GM06990 (cell line): ENCODE measurements at places on chromosomes 2 and 18.

- no peak for DNase-seq
Observed at GRCh38 chr2:241177526-241178334, 10.7 kb upstream of the ANO7 start.

GRCh38 chr2:232776435-232776834, at the start of gene KCNJ13:
Gene KCNJ13 (minus strand): TSS chr2:232776565. CDS start chr2:232771362, 5,203 bp downstream.
- DNase-seq: no peak

DNA sequence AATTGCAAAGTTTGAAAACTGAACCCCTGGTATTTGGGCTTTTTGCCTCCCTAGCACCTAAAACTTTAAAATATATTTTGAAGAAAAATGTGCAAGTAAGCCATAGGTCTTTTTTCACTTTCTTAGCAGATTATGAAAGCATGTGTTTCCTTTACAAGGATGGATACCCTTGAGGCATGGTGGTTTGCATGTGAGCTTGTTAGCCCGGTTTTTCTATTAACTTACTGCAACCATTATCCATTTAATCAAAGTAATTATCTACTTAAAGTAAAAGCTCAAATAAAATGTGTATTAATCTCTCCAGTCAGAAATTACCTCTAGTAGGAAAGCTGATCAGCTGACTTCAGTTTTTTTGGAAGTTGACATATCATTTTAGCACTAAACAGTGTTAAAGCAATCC, 140.6 kb downstream of the EML6 start:
- DNase-seq: no peak

DNA sequence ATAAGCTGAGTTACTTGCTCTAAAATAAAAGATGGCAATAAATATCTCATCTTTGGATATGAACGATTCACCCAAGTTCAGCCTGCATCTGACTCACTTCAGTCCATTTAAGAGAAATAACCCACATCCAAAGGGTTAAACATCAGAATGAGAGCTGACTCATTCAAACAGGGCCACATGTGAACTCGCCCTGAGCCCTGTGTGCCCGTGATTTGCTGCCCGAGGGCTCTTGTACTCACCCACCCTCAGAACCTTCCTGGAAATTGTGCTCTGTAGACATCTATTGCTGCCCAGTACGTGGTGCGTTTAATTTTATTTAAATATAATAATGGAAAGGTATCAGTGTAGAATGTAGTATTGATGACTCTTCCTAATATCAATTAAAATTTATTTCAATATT, 66.9 kb upstream of the RBM44 start:
- no peak for DNase-seq

GRCh38 chr2:239354132-239354790, 46.6 kb downstream of the HDAC4 start:
- no peak for DNase-seq

DNA sequence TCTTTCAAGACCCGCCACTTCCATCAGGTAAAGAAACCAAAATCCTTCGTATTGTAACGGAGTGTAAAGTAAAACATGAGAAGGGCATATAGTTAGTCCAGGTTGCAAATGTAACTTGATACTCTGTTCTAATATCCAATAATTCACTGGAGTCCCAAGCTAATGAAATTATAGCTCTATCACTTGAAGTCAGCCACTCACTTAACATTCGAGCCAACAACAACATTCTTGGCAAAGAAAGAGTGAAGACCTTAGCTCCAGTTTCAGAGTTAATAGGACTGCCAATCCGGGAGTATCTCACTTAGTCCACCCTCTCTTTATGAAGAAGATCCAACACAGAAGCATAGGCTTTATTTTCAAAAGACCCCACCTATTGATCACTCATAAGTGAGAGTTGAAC, 298.0 kb upstream of the SOX11 start:
- DNase-seq: no peak

GRCh38 chr2:98378901-98379300, 32.6 kb downstream of the CNGA3 start:
- DNase-seq: no peak

- no peak for DNase-seq
Observed at GRCh38 chr2:50726186-50726585, 305.7 kb downstream of the NRXN1 start.
